Inflammatory macrophage (primary cell): ENCODE measurements at places on chromosomes 1 and 21.

GRCh38 chr1:25100151-25100833, 132.0 kb downstream of the SYF2 start:
- DNase-seq: no peak

GRCh38 chr1:241658081-241658793, 6.2 kb downstream of the WDR64 start:
- no peak for DNase-seq

- no peak for DNase-seq
Measured at GRCh38 chr1:80244372-80244771, 1237.8 kb upstream of the ADGRL4 start.

- DNase-seq: no peak
Measured at GRCh38 chr1:85940656-85941306, 215.8 kb downstream of the COL24A1 start.

DNA sequence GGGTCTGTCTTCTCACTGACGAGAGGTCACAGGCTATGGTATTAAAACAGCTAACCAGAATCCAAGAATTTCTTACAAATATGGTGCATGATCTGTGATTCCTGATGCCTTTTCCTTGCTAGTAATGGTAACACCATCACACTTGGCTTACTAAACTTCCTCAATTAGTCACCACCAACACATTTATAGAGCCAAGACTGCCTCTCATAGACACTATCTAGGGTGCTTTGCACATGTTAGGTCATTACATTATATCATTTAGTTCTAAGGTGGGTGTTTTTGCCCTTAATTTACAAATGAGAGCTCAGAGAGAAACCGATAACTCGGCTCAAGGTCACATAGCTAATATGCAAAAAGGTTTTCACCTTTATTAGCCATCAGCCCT, 8.7 kb downstream of the KIF21B start:
- peak; percentile 53 for DNase-seq

- DNase-seq: no peak
Measured at GRCh38 chr1:246651012-246651695, 73.1 kb upstream of the SCCPDH start.

GRCh38 chr21:42324896-42325295, 9.7 kb upstream of the TFF3 start:
- DNase-seq: no peak

DNA sequence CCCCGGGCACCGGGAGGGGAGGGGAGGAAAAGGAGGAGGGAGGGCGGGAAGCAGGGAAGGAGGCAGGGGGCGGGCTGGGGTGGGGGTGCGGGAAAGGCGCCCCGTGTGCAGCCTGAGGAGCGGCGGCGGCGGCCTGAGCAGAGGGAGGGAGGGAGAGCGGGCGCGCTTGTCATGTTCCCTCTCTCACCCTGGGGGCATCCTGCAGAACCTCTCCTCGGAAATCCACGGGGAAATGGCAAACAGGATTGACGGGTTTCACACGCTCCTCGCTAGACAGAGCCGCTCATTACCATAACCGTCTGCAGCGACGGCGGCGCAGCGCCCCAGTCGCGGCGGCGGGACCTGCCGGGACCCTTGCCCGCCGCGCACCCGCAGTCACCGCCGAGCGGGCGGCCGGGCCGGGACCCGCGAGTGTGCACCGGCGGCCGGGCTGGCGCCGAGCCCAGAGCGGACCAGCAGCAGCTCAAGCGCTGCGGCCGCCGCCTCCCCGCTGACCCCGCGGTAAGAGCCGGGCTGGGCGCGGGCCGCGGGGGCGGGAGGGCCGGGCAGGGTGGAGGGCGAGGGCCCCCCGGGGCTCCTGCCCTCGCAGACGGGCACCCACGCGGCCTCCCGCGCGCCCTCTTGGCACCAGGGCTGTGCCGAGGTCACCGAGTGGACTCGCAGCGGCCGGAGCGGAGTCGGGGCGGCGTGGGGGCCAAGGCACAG, at the start of gene SERTAD4:
Gene SERTAD4 (plus strand): TSS at position 286 of the 705 bp plus-strand sequence. CDS start 5,165 bp downstream, outside the sequence.
- DNase-seq: no peak

- peak; percentile 42 for DNase-seq
Measured at GRCh38 chr1:24294228-24294672, 24.9 kb upstream of the GRHL3 start.

DNA sequence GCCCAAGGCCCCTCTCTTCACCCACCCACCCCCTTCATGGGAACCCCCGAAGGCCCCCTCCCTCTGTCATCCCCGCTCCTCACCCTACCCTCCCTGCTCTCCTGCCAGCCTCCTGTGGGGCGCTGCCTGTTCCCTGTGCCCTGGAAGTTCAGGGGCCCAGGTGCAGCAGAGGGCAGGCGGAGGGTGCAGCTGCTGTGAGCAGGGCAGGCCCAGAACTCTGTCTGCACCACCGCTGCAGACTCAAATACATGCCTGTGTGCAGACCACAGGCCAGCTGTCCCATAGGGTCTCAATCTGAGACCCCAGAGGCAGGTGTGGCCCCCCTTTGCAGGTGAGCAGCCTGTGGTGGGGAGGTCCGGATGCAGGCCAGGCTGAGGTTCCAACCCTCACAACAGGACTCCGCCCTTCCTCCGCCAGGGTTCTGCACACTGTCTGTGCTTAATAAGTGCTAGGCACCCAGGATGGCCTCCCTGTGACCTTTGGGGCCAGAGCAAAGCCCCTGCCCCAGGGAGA, 62.5 kb downstream of the WNT9A start:
- DNase-seq: no peak

- DNase-seq: no peak
Measured at GRCh38 chr1:86472152-86472551, 3.4 kb downstream of the CLCA1 start.

GRCh38 chr1:21909286-21909759, 27.8 kb downstream of the HSPG2 start:
- no peak for DNase-seq

- peak; percentile 7 for DNase-seq
Measured at GRCh38 chr1:85200463-85201339, at the start of gene SYDE2. TSS of gene SYDE2 (minus strand) at chr1:85201016. CDS start at chr1:85200996, 20 bp downstream.

- no peak for DNase-seq
Measured at GRCh38 chr1:202547215-202547614, 163.0 kb downstream of the SYT2 start.

- DNase-seq: no peak
Measured at GRCh38 chr1:210677533-210677932, 348.8 kb downstream of the HHAT start.

- DNase-seq: no peak
Measured at GRCh38 chr1:32759521-32759981, 57.0 kb upstream of the SYNC start.

- DNase-seq: no peak
Measured at GRCh38 chr1:197725044-197725443, 50.2 kb downstream of the DENND1B start.

- no peak for DNase-seq
Measured at GRCh38 chr1:174044418-174045222, 22.5 kb upstream of the RC3H1 start.

DNA sequence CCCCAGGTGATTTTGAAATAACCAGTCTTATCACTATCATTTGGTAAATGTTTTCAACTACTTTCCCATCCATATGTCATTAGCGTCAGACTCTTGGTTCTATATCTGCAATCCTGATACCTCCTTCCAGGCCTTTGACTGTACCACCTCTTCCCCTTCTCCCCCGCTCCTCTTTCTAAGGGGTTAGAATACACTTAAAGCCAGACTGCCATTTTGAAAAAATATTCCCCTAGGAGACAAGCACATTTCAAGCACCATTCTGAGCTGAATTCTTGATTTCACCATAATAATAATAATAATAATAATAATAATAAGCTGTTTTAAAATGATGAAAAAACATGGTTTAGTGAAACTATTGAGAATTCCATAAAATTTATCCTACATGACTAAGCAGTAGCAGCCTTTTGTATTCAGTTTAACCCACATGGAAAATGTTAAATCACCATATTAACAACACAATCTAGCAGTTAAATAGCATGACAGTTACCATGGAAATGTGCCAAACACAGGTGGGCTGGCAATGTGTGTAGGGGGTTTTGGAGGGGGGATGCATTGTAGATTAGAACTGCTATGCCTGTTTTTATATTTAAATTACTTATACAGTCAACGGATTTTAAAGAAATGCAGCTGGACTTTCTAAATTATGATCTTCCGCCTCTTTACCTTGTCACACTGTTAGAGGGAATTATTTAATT, 480.2 kb upstream of the DEPDC1 start:
- no peak for DNase-seq

GRCh38 chr1:164651351-164651951, 92.5 kb downstream of the PBX1 start:
- no peak for DNase-seq

DNA sequence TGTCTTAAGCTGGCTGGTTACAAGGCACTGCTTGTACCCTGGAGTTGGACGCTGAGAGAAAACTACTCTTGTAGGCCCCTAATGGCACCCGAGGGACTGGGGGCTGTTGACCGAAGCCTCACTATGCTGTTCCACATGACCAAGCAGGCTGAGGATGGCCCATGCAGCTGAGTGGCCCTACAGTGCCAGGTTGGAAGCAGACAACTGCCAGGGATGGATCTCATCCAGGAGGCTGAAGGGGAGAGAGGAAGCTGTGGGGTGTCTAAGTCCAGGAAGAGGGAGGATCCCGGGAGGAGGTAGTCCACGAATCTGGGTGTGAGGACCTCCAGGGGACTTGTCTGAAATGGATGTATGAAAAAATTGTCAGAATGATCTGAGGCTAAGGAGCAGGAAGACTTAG, 45.8 kb downstream of the FOXD2 start:
- DNase-seq: no peak

- DNase-seq: peak; percentile 72
Measured at GRCh38 chr1:30911059-30911954, 2.7 kb upstream of the SDC3 start.

DNA sequence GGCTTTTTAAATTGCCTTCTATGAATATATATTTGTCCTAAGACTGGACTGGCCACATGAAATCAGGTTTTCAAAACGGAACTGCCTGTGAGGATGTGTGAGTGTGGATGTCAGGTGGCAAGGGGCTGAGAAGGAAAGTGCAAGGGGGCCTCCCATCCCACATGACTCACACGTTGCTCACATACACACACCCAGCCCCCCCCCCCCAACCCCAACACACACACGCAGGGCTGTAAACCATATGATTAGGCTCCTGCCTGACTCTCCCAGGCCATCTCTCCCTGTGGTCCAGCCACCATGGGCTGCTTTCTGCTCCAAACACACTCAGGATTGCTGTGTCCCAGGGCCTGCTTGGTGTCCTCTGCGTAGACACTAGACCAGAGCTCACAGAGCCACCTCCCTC, 22.4 kb downstream of the DEGS1 start:
- peak; percentile 60 for DNase-seq

GRCh38 chr1:18360251-18360650, 120.5 kb upstream of the KLHDC7A start:
- DNase-seq: no peak

DNA sequence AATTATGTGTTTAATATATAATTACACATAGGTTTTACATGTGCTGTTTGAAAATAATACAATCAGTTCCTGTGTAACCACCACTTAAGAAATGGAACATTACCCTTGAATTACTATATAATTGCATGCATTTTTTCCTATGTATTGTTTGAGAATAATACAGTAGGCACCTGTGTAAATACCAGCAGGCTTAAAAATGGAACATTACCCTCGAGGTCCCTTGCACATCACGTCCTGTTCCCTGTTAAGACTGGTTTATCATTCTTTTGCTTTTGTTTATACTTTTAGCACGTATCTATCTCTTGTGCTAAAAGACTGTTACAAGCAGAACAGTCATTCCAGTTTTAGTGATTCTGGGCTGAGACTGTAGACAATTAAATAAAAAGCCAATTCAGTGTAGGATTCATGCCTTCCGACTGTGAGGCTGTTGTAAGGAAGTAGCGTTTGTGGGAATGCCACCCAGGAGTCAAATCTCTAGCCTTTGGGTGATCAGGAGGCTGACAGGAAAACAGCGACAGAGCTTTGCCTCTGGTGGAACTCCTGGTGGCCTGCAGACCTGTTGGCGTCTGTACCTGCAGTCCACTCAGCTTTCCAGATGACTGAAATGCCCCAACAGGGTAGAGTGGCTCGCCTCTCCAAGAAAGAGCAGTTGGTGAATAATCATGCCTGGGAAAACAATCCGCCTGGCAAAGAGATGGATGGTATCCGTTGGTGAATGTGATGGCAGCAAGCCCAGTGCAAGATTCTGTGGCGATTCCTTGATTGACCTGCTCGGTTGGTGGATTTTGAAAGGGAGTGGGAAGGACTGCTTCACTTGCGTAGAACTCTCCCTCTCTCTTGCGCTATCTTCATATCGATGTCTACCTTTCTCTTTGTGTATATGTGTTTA, 58.0 kb downstream of the DISC1 start:
- no peak for DNase-seq

DNA sequence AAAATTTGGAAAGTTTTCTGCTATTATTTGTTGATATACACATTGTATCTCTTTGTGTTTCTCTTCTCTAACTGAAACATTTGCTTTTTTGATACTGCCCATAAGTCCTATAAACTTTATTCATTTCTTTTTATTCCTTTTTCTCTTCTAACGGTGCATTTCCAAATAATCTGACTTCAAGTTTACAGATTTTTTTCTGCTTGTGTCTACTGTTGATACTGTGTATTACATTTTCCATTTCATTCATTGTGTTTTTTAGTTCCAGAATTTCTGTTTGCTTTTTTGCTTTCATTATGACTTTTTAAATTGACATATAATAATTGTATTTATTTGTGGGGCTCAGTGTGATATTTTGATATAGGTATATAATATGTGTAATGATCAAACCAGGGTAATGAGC, 38.3 kb upstream of the PLA2G2A start:
- DNase-seq: no peak

DNA sequence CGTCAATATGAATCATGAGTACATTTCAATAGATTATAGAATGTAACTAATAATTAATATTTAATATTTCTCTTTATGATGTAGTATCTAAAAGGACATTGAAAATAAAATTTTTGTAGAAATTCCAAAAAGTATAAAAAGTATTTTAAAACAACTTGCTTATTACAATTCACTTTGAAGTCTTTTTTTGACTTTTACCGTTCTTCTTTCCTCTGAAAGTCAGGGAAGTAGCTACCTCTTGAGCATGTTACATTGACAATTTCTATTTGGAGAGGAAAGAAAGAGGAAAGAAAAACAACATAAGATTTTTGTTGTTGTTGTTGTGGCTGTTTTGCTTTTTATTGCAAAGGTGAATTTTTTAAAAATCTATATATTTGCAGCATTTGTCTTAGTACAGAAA, 1.3 kb downstream of the PTPRC start:
- DNase-seq: no peak

GRCh38 chr21:38905752-38906151, 100.0 kb downstream of the ETS2 start:
- DNase-seq: no peak
